CD4-positive, alpha-beta T cell treated with Interleukin-10 for 1 hour (primary cell): ENCODE measurements at places on chromosomes 1 and 21.

DNA sequence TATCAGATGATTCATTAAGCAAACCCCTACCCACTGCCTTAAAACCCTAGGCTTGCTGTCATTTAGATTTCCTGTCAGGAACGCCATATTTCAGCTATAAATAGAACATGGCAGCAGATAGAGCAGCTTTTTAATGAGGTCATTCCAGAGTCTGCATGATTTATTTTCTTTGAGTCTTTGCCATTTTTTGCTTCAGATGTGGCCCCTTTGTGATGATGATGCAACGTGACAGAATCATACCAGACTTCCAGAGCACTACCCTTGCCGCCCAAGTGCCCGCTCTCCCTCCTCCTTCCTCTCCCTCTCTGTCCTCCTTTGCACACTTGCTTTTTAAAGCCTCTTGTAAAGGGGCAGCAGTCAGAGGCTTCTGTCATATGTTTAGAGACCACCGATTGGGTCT is 55.5 kb upstream of the TRIM67 start:
- DNase-seq = no peak

DNA sequence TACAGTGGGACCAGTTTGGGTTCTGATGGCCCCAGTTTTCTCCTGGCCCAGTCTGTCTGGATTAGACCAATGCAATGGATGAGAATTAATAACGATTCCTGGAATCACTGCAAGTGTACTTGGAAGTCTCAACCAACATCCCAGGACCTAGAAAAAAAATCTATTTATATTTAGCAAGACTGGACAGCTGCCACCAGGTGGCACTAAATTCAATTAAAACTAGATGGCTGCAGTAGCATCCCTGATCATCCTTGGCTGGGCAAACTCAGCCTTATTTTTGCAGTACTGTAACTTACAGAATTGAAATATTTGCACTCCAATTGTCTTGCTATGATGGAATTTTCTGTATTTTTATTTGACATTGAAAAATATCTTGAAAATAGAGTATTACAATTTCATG is 165.7 kb downstream of the NCAM2 start:
- DNase-seq = peak; percentile 29

- DNase-seq = no peak
Observed at GRCh38 chr1:41718497-41718896, 200.2 kb downstream of the HIVEP3 start.

- no peak for DNase-seq
Observed at GRCh38 chr1:84705513-84705912, 15.3 kb upstream of the SSX2IP start.

DNA sequence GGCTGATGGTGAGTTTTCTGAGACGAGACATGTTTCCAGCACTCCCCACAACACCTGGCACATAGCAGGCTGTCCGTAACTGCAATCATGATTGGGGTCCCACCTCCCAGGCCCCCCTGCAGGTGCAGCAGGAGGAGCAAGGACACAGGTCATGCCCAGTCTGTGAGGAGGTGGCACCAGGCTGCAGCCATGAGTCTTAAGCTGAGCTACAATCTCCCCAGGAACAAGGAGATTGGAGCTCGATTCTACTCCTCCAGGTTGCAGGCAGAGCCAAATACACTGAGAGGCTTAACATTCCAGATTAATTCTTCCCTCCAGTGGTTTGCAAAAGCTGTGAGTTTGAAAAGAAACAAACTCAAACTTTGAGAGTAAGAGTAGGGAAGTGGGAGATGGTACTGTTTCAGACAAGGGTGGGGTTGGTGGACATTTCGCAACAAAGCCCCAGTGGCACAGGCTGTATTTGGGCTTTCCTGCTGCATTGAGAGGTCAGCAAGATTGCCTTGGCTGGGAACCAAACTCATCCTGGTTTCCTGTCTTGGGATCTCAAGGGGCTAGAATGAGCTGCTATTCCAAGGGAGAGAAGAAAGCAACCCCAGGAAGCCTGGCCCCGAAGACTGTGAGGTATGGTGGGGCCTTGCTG is 64.8 kb upstream of the GALNT2 start:
- DNase-seq = no peak

DNA sequence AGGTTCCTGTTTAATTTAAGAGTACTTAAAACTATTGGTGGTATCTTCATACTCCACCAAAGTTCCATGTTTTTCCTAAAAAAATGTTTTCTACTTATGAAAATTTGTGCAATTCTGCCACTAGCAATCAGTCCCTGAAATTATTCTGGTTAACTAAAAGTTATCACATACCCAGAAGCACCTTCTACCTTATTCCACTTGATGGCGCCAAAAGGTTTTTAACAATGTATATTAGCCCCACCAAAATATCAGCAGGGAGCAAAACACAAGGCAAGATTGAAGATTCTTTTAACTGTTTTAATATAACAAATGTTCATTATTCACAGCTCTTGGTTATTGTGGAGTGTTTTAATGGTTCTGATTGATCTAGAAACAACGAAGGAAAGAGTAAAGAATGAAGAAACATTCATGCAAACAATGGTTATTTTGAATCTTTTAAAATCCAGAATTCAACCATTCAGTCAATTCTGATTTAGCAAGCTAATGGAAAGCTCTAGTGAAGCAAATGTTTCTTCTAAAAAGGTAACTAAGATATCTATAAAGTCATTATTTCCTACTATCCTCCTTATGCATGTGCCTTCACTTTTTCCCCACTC is 67.2 kb downstream of the TTLL7 start:
- DNase-seq = peak; percentile 64

- DNase-seq = no peak
Observed at GRCh38 chr1:1894354-1895059, 3.6 kb upstream of the GNB1 start.

GRCh38 chr1:70205071-70205433 is 327 bp downstream of the LRRC40 start:
- DNase-seq = no peak

GRCh38 chr21:31880816-31881215 is 8.0 kb downstream of the HUNK start:
- no peak for DNase-seq

DNA sequence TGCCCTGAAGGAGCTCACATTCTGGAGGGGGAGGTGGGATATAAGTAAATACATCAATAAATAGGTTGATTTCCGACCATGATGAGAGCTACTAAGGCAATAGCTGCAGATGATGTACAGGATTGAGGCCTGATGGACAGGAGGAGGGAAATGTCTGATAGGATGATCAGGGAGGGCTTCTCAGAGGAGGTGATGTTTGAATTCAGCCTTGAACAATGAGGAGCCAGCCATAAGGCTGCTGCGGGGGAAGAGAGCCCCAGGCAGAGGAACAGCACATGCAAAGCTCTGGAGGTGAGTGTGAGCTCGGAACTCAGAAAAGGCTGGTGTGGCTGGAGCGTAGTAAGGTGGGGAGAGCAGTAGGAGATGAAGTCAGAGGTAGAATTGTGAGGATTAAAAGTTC is 411.7 kb downstream of the PTPRU start:
- no peak for DNase-seq

DNA sequence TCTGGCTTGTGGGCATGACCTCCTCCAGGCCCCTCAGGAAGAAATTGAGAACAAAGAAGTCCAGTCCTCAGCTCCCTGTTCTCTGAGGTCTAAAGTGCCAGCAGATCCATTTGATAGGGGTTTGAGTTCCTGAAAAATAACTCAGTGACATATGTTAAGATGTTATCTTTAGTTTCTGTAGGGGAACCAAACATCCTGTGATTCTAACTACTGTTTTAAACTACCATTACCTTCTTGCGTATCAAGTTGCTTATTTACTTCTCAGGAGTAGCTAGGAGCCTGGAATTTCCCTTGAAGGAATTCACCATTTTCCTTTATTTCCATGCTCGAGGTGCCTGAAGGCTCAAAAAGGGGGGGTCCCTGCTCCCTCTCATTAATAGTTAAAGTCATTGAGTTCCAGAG is 18.8 kb upstream of the LIN9 start:
- no peak for DNase-seq

- no peak for DNase-seq
Observed at GRCh38 chr1:26696119-26696653, 371 bp downstream of the ARID1A start.

DNA sequence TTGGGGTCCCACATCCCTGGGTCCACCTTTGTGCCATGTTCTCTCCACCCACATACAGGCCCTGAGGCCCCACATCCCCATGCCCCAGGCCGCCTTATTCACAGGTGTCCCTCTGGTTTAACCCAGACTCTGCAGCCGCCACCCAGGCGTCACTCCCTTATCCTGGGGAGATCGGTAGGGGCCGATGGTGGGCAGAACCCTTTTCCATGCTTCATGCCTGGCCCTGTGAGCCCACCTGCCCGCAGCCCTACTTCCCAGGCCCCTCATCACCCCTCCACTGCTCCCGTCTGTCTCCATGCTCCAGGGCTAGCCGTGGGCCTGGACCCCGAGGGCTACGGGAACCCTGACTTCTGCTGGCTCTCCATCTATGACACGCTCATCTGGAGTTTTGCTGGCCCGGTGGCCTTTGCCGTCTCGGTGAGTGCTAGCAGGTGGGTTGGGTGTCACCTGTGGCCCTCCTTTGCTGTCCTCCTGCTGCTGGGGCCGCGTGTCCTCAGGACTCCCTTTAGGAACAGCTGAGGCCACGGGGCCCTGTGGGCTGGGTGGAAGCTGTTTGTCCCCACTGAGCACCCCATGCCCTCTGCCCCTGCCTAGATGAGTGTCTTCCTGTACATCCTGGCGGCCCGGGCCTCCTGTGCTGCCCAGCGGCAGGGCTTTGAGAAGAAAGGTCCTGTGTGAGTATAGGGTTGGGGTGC is 12.2 kb downstream of the PSRC1 start:
- no peak for DNase-seq

- no peak for DNase-seq
Observed at GRCh38 chr1:156517748-156518147, 17.2 kb upstream of the MEF2D start.
